ENCODE measurements at places on chromosomes 4 and X.

DNA sequence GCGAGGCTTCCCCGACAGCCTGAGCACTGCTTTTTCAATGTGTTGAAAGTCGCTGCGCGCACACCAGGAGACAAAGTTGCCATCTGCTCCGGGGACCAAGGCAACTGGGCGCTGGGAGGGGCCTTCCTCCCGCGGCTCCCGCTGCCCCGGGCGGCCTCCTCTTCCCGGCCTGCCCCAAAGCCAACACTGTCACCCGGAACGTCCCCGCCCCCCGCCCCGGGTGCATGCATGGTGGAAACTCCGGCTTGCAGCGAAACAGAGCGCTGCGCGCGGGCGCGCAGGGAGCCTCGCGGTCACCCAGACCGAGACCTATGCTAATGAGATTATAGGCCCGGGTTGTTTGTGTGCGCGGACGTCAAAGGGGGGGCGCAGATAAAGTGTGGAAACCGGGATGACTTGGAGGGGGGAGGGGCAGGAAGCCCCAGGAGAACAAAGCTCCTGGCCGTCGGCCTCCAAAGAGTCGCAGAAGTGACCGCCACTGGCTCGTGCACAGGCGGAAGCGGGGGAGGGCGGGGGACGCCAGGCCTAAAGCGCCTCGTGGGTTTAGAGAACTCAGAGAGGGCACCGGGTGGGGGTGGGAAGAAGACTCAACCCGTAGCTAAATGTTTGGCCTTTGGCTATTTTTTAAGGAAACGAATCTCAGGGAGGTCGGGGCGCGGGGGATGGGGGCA is 88.8 kb downstream of the BCOR start:
- no peak for DNase-seq

- no peak for DNase-seq
Measured at GRCh38 chrX:138690591-138690990, 20.9 kb downstream of the FGF13 start.

GRCh38 chrX:15664487-15665444 is at the start of gene CLTRN:
Gene CLTRN (minus strand): TSS chrX:15664805. CDS start chrX:15664775, 30 bp downstream.
- no peak for DNase-seq

DNA sequence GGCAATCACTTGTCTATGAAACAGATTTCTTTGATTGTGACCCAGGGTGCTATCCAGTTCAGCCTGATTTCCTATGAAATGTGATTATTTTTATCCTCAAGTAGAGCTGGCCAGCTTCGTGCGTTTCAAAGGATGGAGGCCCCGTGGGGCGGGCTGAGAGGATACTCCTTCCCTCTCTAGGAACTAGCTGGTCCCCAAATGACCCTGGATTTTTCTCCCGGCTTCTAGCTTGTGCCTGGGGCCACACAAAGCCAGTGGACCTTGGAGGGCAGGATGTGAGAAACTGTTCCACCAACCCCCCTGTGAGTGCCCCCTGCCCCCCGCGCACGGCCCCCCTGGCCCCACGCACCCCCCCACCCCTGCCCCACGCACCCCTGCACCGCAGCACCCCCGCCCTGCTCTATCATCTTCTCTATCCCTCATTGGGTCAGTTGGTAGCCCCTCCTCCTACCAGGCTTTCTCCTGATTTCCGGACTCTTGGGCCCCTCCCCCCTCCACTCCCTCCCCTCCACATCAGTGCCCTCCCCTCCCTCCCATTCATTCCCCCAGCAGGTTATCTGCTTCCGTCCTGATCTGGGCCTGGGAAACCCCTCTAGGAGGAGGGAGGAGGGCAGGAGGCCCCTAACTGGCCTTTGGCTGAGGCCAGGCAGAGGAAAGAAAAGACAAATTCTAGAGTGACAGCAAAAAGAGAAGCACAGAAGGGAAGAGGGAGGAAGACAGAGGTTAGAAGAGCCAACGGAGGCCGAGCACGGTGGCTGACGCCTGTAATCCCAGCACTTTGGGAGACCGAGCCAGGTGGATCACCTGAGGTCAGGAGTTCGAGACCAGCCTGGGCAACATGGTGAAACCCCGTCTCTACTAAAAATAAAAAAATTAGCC is 3.3 kb downstream of the XPNPEP2 start:
- DNase-seq: no peak

- no peak for DNase-seq
Measured at GRCh38 chr4:172843192-172843591, 325.4 kb upstream of the GALNT7 start.

- no peak for DNase-seq
Measured at GRCh38 chrX:100911731-100912130, 17.0 kb downstream of the XKRX start.

DNA sequence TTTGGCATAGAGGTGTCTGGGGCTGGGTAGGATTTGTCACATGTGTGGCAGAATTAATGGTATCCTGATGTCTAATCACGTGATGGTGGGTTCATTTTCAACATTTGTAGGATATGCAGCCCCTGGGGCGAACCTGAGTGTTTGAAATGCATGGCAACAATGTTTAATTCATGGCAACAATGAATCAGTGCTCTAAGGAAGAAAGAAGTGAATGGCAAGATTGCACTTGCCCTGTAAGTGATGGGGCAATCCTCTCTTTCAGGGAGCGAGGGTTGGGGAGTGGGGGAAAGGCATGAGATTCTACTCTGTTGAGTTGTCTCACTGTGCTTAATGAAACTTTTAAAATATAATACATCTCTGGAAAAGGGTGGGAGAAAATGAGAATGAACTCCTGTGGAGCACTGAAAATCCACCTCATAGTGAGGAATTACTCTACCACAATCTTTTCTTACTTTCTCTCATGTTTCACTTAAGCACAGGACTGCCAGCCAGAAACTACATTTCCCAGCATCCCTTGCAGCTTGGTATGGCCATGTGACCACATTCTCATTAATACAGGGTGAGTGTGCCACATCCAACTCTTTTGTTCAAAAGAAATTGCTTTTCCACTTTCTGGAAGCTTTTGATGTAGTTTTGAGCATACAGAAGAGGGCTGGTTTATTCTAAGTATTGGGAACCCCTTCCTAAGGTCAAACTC is 64.0 kb upstream of the PGM2 start:
- no peak for DNase-seq
